Activated CD4-positive, alpha-beta T cell treated with anti-CD3 and anti-CD28 coated beads for 36 hours (primary cell): ENCODE measurements at places on chromosomes 1 and 21.

- DNase-seq: no peak
These were observed 7.6 kb upstream of the C1orf74 start for GRCh38 chr1:209791920-209792319.

- no peak for DNase-seq
These were observed 5.6 kb downstream of the LCK start for GRCh38 chr1:32256473-32257226.

DNA sequence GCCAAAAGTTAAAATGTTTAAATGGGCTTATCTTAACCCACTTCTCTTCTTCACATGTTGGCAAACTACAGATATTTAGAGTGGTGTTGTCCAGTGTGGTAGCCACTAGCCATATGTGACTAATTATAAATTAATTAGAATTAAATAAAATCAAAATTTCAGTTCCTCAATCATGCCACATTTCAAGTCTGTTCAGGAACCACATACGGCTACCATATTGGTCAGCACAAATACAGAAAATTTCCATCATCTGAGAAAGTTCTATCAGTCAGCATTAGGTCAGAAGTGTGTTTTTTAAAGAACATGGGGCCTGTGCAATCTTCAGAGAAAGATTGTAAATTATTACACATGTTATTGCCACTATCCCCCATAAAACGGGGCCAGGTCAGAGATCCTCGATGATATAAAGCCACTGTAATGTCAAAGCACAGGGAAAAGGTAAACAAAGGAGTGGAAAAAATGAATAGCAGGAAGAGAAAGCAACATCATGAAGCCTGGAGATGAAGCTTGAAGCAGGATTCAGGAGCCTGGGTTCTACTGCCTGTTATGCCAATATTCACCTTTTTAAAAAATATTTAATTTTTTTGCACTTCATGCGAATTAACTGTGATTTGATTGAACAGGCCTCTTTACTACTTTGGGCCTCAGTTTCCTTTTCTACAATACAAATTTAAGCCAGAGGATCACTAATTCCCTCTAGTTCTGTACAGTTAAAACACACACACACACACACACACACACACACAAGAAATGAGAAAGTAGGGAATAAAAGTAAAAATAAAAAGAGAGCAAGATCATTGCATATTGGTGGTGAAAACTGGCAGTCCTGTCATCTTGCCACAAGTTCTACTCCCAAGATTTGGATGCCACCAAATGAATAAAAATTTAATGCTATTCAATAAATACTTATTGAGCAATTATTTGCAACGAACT lies 2.3 kb downstream of the RSBN1 start:
- no peak for DNase-seq

- no peak for DNase-seq
These were observed 66.7 kb downstream of the XCL1 start for GRCh38 chr1:168643152-168643551.
